ENCODE measurements at places on chromosomes 7 and 10.
A peak's percentile ranks its signal among the peaks of the same experiment; 100 is the strongest.

GRCh38 chr7:142796501-142797390 is 26.0 kb downstream of the PRSS2 start:
- DNase-seq = no peak

DNA sequence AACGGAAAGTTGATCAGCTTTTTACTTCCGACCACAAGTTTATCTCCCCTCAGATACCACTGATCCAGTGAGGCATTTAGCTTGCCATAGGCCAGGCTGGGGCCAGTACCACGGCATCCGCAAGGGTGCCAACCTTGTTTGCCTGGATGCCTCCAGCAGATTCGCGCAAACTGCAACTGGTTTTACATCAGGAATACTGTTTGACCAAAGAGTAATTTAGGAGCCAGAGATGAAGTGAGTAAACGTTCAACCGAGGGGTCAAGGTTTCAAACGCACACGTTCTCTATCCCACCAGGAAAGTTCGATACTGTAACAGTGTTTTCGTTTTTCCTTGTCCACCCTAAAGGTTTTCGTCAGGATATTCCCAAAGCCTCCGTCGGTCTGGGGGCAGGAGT is 266 bp upstream of the MDFIC start:
- DNase-seq = no peak

DNA sequence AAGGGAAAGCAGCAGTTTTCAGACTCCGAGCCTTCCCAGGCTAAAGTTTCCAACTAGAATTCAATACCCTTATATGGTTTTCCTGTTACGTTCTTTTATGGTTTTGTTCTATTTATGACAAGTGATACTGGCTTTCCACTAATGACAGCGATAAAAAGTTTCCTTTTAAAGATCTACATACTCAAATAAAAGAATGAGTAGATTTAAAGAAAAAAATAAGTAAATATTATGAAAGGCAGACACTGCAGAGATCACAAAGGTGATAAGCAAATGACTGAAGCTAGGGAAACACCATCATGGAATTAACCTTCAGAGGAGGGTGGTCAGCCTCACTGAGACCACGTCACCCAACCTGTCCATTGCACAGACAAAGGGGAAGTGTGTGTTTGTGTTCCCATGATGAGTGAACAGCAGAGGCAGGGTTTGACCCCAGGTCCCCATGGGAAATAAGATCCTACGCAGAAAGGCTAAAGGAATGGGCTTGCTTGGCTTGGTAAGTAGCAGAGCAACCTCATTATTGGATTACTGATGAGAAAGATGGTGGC is 4.0 kb downstream of the VSIR start:
- DNase-seq = peak; percentile 29

- DNase-seq = no peak
Measured at GRCh38 chr10:5540891-5541290, 16.1 kb downstream of the CALML3 start.

DNA sequence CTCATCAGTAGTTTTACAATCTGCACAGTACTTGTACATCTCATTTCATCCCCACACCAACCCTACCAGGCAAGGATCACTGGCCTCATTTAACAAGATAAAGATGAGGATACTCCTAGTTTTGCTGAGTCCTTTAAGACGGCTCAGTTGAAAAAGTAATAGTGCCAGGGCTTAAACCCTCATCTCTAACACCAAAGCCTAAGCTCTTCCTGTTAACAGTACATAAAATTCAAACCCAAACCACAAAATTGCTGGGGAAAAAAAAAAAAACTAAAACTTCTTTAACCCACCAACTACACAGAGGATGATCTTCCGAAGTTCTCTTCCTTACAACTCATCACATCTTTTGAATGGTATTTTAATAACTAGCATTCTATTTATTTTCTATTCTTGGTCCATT is 1.3 kb downstream of the SAR1A start:
- DNase-seq = no peak

GRCh38 chr10:33808475-33808874 is 474.0 kb upstream of the NRP1 start:
- DNase-seq = no peak

- DNase-seq = no peak
Measured at GRCh38 chr7:1691601-1692514, 21.8 kb downstream of the ELFN1 start.

- no peak for DNase-seq
Measured at GRCh38 chr7:157028199-157028903, 17.9 kb upstream of the MNX1 start.

DNA sequence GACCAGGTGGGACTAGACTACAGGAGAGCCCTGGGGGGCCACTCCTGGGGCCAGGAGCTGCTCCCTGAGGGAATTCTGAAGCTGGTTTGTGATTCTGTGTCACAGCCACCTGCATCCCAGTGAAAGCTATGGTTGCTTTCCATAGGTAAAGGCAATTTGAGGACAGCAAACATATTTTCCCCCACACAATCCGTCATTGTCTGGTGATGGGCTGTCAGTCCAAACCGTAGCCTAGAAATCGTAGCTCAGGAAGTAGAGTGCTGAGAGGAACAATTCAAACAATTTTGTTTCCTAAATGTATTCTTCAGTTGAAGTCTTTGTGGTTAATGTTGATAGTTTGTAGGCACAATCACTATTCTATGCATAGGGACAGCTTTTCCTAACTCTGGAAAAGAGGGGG is 106.0 kb upstream of the INSYN2A start:
- DNase-seq = no peak

DNA sequence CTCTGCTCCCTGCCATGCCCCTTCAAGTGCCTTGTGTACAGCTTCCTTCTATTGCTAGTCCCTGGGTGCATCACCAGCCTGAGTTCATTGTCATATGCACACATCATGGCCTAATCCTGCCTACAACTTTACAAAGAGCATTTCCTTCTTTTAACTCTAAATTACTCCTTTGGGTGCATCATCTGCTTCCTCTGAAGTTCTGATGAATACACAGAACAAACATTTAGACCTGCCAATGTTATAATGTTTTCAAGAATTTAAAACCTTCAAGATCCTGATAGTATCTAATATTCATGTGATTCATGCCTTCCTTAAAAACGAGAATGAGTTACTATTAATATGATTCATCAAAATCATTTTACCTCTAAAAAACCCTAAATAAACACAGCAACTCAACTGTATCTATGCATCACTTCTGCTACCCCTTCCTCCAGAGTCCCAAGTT is 357.1 kb downstream of the MAGI2 start:
- peak; percentile 14 for DNase-seq

DNA sequence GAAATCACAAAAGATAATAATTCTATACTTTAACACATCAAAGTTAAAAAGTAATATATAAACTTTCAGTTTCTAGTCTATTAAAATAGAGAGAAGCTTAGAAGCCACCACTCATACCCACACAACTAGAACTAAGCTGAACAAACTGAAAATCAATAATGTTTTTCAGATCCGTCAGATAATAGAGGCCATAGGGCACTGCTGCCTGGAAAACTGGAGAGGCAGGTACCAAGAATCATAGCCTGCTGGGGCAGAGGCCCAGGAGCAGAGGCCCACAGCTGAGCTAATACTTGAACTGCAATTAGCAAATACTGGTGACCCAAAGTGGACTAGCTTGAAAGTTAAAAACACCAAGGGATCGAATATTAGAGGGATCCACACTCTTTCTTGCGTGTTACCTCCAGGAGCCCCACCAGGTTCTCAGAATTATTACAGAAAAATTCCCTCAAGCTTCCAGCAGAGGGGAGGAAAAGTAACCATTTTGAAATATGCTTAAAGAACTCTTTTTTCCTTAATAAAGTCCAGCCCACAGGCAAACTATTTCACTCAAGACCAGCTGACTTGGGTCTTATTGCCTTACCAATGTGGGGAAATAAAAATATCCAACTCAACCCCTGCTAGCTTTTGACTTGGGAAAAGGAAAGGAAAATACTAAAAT is 774.1 kb upstream of the IGFBP3 start:
- no peak for DNase-seq

DNA sequence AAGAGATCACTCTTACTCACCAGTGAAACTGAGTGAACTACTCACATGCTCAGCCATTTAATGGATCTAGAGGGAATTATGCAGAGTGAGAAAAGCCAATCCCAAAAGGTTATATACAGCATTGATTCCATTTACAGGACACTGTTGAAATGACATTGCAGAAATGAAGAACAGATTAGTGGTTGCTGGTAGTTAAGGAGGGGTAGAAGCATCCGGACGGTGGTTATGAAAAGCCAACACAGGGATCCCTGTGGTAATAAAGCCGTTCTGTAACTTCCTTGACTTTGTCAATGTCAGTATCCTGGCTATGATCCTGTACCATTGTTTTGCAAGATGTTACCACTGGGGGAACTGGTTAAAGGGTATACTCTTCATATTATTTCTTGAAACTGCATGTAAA is 253.4 kb downstream of the USP6NL start:
- no peak for DNase-seq

- DNase-seq = peak; percentile 98
Measured at GRCh38 chr7:137146552-137147337, 196.8 kb downstream of the PTN start.

- no peak for DNase-seq
Measured at GRCh38 chr10:33350041-33350440, 15.6 kb upstream of the NRP1 start.

DNA sequence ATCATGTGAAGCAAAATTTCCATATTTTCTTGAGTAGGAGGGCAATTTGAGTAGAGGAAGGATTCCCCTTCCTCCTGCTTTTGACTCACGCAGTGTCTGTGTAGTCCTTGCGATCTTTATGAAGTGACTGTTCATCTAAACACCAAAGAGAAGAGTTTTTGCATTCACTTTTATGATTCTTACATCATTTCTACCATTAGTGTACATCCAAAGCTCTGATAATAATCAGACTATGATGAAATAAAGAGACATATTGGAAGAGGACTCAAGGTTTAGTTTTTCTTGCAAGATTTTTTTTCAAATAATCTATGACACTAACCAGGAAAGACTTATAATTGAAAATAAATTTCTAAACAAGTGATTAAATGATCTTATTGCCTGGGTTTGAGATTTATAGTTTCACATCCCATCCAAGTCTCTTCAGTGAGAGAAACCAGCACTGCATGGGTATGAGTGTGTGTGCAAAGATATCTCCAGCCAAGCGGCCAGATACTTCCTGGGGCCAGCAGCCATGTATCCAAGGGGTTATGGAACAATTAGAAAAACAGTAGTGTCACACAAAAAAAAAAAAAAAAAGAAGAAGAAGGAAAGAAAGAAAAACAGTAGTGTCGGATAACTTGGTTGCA is 2.0 kb upstream of the ACTA2 start:
- DNase-seq = no peak

DNA sequence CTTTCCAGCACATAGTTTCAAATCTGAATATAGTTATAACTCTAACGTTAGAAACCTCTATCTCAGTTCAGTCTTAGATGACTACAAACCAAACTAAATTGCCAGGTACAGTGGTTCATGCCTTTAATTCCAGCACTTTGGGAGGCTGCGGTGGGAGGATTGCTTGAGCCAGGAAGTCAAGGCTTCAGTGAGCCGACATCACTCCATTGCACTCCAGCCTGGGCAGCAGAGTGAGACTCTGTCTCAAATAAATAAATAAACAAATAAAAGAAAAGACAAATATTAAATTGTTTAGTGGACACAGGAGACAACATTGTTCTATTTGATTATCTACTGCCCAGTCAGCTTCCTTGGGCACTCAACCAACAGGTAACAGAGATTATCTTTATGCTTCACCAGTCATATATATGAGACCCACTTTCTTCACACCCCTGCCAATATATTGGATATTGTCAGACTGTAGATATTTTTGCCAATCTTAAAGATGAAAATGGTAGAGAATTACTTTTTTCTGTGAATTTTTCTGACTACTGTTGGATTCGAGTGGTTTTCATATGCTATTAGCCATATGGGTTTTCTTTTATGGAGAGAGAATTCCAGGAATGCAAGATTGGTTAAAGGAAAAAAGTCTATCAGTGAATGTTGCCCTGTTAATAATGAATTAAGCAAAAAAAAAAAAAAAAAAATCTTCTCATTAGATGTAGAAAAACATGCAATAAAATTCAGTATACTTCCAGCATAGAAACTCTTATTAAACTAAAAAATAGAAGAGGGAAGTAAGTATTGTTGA is 16.0 kb downstream of the HDAC9 start:
- DNase-seq = no peak

DNA sequence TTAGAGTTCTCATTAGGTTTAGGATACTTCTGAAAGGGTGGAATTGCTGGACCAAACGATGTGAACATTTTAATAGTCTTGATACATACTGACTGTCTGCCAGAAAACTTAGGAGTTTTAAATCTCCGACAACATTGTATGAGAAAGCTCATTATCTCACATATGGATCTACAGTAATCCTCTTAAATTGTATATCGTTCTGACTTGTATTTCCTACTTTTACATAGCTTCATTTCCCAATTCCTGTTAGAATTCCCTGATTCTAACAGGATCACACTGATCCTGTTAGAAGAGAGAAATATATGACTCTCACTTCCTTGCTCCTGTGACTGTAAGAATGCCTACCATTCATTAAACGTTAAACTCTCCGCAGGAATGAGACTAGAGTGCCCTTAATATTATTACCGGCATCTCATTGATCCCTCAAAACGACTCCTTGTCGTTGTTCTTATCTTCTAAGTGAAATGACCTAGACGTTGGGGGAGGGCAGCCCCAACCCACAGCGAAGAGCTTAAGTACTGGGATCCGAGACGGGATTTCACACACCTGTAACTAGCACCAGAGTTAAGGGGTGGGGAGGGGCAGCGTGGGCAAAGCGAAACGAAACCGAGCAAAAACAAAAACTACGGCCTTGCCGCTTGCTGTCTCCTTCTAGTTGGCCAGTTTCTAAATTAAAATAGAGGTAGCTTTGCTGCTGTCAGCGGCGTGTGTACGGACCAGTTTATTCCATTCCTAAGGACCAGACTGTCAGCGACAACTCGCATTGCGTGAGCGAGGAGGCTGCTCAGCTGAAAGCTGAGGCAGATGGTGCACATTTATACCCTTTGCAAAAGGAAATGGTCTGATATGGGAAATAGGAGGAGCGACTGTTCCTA is 678 bp upstream of the TMEM106B start:
- no peak for DNase-seq

- no peak for DNase-seq
Measured at GRCh38 chr7:140314573-140315480, 83.5 kb downstream of the SLC37A3 start.

GRCh38 chr10:666237-667012 is 23.0 kb downstream of the DIP2C start:
- no peak for DNase-seq

Measured in amniotic epithelial cell (primary cell).